LNCaP clone FGC (cell line): ENCODE measurements at places on chromosomes 4 and X.
A peak's percentile ranks its signal among the peaks of the same experiment; 100 is the strongest.

DNA sequence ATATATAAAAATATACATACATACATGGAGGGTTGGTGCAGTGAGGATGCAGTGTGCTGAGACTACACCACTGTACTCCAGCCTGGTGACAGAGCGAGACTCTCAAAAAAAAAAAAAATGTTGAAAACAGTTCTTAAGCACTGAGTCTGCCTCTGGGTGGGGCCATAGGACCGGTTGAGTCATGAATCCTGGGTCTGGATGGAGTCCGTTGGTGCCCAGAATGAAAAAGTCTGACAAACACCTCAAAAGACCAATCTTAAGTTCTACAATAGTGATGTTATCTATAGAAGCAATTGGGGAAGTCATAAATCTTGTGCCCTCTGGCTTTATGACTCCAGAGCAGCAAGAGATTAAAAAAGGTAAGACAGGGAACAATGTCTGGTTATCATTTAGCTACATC is 70.4 kb downstream of the FGFBP1 start:
- DNase-seq = no peak

- DNase-seq = no peak
Measured at GRCh38 chr4:54547299-54548097, 110.3 kb upstream of the KIT start.

DNA sequence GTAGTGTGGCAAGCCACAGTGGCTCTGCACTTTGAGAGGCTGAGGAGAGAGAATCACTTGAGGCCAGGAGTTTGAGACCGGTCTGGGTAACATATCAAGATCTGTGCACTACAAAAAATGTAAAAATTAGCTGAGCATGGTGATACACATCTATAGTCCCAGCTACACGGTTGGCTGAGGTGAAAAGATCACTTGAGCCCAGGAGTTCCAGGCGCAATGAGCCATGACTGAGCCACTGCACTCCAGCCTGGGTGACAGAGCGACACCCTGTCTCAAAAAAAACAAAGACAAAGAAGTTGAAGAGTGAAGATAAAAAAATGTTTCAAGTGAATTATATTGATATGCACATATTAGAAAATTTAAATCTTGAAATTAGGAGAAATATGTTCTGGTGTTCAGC is 46.3 kb downstream of the SULT1B1 start:
- DNase-seq = no peak

DNA sequence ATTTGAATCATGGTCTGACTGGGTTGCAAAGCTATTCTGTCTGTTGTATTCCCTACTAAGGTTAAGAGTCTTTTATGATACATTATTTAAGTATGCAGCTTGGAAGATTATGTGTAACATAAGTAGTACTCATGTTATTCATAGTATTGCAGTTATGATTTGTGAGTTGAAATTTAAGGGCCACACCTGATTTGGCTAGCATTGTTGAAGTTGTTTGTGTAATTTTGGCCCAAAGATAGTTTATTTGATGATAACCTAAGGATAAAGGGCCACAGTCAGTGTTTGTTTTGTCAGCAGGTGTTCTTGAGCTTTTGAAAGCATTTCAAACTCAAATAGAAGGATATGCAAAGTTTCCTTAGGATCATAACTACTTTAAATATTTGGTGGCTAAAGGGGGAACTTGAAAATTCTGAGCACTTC is 38.9 kb downstream of the NUDT9 start:
- DNase-seq = peak; percentile 35

DNA sequence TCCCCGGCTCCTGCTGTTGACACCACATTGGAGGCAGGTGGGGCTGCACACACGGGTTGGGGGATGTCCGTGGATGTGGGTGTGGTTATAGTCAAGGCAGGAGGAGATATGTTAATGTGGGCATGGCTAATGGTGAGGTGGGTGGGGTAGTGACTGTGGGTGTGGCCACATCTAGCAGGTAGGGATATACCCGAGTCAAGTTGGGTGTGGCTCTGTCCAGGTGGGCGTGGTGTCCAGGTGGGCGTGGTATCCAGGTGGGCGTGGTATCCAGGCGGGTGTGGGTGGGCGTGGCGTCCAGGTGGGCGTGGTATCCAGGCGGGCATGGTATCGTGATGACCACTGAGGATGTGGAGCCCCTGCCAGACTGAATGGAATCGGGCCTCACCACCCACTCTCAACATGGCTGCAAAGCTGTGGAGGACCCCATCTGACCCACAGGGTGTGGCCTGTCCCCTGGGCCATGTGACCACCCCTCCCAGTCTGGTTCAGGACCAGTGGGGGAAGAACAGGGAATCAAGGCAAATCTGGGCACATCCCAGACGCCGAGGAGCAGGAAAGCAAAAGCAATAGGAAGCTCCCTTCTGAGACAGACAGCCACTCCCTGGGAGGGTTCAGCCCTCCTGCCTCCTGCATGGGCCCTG is 21.0 kb downstream of the MAN2B2 start:
- DNase-seq = peak; percentile 27

- DNase-seq = no peak
Measured at GRCh38 chr4:151950993-151951670, 190.3 kb upstream of the GATB start.

GRCh38 chr4:63529581-63530337 is 879.5 kb downstream of the TECRL start:
- no peak for DNase-seq

DNA sequence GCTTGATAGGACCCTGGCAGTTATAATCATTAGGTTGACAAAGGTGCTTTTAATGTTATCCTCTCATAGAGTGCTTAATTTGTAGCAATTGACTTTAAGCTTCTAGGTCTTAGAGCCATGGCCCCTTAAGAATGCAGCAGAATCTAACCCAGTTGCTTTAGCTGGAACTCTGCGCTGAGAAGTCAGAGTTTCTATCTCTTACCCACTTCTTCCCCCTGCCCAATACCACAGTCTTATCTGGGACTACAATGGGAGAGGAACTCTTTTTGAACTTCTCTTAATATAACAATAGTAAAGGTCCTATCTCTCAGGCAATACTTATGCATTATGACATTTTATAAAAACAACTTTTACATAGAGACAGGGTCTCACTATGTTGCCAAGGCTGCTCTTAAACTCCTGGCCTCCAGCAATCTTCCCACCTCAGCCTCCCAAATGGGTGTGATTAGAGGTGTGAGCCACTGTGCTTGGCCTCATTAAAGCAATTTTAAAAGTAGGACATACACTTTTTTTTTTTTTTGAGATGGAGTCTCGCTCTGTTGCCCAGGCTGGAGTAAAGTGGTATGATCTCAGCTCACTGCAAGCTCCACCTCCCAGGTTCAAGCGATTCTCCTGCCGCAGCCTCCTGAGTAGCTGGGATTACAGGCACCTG is 1.8 kb downstream of the TLR10 start:
- DNase-seq = no peak

DNA sequence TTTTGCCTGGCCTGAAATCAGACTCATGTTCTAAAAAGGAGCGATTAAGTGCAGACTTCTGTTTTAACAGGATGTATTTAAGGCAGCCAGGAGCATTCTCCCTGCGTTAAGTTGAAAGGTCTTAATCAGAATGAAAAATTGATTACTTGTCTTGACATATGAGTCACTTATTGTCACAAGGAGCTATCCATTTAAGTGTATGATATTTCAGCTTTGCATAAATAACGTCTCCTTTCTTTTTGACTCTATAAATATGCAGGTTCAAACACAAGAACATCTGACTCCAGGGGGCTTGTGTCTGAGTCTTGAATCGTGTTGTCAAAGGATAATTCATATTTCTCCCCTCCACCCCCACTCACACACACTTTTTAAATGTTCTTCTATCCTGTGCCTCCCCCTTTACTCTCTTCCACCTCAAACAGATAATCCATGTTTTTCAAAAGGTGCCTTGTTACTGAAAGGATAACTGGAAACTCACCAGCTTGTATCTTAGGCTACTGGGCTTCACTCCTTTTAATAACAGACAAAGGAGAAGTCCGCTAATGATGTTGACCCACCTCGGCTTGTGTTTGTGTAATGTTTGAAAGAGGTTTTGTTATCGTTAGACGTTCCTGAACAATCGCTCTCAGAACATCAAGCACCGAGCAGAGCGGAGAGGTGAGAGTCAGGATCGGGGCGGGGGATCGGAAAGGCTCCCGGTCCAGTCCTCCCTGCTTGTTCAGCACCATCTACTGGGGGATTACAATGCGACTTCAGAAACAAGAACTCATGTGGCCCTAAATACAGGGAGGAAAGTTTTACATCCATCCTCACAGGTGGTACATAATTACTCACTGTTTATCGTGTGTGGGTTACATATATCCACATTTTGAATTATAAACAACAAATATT is 107.5 kb upstream of the RPL34 start:
- DNase-seq = peak; percentile 51

- no peak for DNase-seq
Measured at GRCh38 chrX:12903646-12904045, 2.8 kb upstream of the TLR8 start.

GRCh38 chr4:72857787-72858186 is 211.7 kb downstream of the COX18 start:
- no peak for DNase-seq
